Activated T-cell treated with anti-CD3 and anti-CD28 coated beads for 48 hours (primary cell): ENCODE measurements at places on chromosomes 1 and 21.

GRCh38 chr1:213266983-213267772 is 216.1 kb downstream of the RPS6KC1 start:
- DNase-seq = no peak

GRCh38 chr1:231983588-231984193 is 357.1 kb downstream of the DISC1 start:
- DNase-seq = no peak

GRCh38 chr21:45847870-45848269 is 133.7 kb upstream of the COL6A1 start:
- no peak for DNase-seq

DNA sequence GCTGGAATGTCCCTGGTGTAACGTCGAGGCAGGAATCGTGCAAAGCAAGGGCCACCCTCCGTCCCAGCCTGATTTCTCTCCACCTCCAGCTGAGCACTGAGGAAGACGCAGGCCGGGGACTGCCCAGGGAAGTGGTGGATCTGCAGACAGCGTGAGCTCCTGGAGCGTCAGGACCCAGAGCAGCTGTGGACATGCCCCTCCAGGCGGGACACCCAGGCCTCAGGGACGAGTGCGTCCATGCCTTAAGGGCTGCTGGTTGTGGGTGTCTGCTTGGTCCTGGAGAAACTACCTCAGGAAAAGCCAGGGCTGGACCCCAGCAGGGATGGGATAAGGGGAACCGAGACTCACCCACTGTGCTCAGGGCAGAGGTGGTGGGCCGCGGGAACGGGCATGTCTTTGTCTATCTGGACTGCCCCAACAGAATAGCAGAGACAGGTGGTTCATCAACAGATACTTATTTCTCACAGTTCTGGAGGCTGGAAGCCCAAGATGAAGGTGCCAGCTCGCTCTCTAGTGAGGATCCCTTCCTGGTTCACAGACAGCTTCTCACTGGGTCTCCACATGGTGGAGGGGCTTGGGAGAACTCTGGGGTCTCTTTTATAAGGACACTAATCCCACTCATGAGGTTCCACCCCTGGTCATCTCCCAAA is 5.8 kb upstream of the MMEL1 start:
- no peak for DNase-seq

DNA sequence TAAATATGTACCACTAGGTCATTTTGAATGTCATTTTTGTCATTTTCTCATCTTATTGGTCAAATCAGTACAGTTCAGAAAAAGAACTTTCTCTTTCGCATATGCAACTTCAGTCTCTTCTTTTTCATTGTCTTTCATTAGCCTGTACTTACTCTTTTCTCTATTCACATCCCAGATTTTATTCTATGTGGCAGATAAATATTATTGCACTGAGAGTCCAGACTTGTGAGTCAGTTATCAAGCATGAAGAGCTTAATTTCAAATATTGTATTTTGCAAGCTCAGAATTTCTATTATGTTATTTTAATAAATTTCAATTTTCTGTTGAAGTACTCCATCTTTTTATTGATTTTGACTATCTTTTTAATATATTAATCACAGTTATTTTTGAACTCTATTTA is 105.2 kb upstream of the PALMD start:
- no peak for DNase-seq

GRCh38 chr1:67618285-67619018 is 66.5 kb upstream of the GADD45A start:
- DNase-seq = no peak

GRCh38 chr1:221148660-221149059 is 269.4 kb downstream of the HLX start:
- no peak for DNase-seq

DNA sequence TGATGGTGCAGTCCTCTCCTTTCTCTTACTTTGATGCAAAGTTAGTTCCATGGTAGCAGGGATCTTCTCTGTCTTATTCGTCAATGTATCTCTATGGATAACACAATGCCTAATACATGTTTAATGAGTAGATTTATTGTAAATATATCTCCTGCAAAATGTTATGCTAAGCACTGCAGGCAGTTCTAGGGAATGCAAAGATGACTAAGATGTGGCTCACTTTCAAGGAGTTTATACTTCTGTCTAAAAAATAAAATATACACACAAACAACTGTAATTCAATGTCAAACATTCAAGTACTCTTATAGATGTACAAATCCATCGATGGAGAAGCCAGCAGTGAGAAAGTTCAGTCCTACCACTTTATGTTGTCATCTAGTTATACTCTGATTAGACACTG is 194.3 kb downstream of the KCTD3 start:
- DNase-seq = no peak

- DNase-seq = no peak
Measured at GRCh38 chr1:229553621-229554130, 4.8 kb downstream of the ABCB10 start.

GRCh38 chr1:194445244-194445643 is 1258.8 kb upstream of the B3GALT2 start:
- DNase-seq = no peak

GRCh38 chr1:24392982-24393650 is 20.5 kb downstream of the STPG1 start:
- no peak for DNase-seq

DNA sequence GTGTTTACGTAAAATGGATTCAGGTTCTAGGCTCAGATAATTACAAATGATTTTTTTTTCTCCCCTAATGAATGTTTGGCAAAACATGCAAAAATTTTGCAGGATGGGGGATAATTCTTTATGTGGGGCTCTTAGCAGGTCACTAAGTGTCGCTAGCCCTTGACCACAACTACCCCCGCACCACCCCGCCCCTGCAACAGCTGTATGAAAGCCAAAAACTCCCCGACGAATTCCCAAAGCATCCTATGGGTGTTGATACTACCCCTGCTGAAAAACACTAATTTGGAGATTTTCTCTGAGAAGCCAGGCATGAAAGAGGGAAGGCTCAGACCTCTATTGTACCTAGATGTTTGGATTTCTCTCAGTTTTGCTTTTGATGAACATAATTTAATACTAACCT is 243.0 kb downstream of the TRABD2B start:
- no peak for DNase-seq

DNA sequence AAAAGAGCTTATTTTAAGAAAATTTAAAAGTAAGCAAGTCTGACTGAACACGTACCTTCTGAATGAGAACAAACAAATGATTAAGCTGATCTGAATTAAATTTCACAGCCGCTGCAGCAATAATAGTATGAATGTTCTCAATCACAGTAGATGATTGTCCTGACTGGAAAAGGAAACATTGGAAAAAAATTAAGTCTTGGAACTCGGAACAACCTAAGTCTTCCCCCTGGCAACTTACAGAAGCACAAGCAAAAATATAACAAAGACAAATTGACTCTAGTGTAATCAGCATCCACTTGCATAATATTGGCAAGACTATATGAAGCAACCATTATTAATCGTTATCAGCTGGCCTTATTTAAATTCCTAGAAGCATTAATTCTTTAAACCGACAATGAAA is 60.5 kb downstream of the USP24 start:
- DNase-seq = no peak

GRCh38 chr1:36705629-36706028 is 222.9 kb upstream of the CSF3R start:
- DNase-seq = no peak

GRCh38 chr1:152502496-152503180 is 8.0 kb upstream of the LCE5A start:
- no peak for DNase-seq

- DNase-seq = no peak
Measured at GRCh38 chr1:202018468-202019234, 8.3 kb downstream of the ELF3 start.

GRCh38 chr1:173248247-173248940 is 41.3 kb upstream of the TNFSF4 start:
- DNase-seq = no peak

DNA sequence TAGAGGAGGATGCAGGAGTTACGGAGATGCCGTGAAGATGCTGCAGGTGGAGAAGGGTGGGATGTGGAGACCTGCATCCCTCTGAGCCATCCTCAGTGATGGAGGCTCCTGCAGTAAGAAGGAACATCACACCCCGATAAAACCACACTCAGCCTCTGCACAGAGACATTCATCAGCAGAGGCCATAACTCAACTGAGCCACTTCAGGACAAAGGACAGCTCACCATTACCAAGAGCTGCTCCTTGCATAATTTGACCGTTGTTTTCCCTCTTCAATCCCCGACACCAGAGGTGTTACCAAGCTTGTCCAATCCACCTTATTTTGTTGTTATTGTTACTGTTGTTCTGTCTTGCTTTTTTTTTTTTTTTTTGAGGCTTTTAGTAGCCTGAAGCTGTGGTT is 543.9 kb downstream of the AJAP1 start:
- DNase-seq = no peak
